ENCODE measurements at places on chromosomes 1 and 21.

DNA sequence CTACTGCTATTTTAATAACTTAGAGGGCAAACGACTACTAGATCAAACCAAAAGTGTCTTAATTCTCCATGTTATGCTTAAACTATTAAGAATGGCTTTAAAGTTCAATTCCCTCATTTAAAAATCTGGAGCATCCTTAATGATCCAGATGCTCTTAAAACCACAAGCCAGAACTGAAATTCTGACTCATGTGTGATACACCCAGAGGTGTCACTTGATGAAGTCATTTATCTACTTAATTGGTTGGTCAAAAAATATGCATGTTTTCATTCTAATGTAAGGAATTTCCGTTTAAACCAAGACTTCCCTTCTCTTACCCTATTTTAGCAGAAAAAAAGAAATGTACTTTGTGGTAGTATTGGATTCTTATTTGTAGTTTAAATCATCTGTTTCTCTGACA, 1261.2 kb upstream of the B3GALT2 start:
- no peak for DNase-seq

DNA sequence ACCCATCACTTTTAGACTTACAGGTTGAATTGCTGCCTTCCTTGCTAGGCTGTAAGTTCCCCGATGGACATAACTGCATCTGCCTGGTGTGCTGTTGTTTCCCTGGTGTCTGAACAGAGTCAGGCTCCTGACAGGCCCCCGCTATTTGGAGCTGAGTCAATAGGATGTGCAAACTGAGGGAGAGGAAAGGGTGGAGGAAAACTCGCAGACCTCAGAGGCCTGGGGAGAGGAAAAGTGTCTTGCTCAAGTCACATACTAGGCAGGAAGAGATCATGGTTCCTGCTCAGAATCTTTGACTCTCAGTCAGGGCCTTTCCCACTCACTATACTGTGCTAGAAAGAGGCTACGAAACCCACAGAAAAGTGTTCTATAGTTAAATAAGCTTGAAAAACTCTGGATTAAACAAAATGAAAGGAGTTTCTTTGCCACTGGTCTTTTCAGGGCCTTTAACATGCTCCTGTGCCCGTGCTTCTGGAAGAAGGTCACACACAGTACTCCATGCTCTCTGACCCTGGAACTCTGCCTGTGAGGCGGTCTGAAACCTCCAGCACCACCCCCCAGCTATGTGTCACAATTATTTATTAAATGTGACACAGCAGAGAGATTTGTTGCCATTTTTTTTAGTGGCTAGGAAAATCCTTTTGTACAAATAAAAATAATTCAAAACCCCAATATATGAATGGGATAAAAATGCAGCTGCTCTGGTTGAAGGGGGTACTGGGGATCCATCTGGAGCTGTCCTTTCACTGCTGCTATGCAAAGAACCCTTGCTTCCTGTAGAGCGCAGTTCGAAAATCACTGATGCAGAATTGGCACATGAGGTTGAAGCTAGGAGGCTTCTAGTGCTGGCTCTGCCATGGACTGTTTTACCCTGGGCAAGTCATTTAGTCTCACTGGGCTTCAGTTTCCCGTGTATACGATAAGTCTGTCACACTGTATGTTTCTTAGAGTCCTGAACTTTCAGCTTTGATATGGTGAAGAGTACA, 20.1 kb upstream of the CDCP2 start:
- DNase-seq, result no peak

DNA sequence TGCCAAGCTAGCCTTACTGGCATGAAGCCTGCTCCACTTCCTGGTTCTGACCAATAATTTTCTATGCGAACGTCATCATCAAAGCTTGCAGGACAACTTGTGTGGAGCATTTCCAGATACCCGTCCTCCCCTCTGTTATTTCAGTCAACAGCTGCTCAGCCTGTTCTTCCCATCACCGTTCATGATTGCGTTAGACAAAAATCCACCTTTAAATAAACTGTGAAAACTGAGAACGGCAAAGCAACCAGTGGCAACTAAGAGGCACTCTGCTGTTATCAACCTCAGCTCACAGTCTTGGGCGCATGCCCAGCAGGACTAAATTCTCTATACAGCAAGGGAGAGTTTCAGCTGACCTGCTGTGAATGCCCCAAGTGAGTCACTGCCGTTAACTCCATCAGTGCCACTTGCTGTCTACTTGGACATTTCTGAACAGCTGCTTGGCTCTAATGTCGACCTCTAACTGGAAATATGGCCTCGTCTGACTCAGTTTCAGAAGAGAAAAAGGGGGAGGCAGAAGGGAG, 207.4 kb upstream of the RUNX1 start:
- DNase-seq, result no peak

DNA sequence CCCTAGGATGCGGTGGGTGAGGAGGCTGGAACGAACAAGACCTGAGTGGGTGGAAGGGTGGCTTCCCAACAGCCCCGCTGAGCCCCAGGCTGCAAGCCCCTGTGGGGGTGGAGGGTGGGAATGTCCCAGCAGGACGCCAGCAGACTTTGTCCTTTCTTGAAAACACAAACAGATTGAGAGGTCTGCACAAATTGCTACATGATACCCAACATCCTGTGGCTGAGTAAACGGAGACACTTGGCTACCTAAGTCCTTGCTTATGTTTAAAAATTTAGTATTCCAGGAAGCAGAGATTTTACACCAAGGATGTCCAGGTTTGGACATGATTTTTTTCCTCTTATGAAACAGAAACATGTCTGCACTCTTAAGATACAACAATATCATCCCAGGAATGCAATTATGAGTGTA, 11.8 kb upstream of the F3 start:
- no peak for DNase-seq
